Activated CD8-positive, alpha-beta memory T cell treated with anti-CD3 and anti-CD28 coated beads for 4 hours (primary cell): ENCODE measurements at places on chromosomes 7 and 10.

- no peak for DNase-seq
Observed at GRCh38 chr7:130133029-130133782, 62.9 kb downstream of the KLHDC10 start.

- no peak for DNase-seq
Observed at GRCh38 chr10:80709866-80710265, 172.2 kb downstream of the SH2D4B start.

- DNase-seq = no peak
Observed at GRCh38 chr10:103663802-103664201, 170.3 kb downstream of the NEURL1 start.

- DNase-seq = no peak
Observed at GRCh38 chr7:78218051-78218450, 419.5 kb downstream of the PHTF2 start.

GRCh38 chr7:105857009-105857952 is 19.1 kb downstream of the ATXN7L1 start:
- DNase-seq = no peak

- no peak for DNase-seq
Observed at GRCh38 chr7:149719912-149720335, 53.5 kb downstream of the ZNF467 start.

- DNase-seq = no peak
Observed at GRCh38 chr7:47347816-47348385, 234.0 kb downstream of the TNS3 start.

DNA sequence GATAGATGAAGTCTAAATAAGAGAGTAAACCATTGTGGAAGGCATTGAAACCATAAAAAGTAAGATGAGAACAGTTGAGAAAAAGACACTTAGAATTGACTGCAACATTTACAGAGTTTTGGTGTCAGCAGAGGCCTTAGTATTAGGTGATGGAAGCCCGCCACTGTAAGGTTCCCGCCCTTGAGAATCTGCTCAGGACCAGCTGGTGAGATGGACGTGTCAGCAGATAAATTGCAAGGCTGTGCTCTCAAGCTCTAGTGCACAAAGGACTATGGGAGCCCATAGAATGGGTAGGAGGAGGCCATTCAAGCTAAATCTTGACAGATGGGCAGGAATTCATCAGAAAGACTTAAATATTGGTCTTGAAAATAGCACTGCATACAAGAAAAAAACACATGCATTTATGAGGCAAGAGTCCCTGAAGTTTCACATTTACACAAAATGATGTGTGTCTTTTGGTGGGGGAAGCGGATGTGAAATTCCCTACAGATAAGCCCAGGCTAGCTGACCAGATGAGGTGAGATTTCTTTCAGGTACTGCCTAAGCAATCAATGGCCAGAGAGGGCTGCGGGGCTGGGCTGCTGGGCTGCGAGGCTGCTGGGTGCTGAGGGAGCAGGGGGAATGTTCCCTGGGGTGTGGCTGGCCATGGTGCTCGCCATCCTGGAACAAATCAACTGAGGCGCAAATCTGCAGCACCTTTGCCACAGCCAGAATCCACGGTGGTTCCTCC is 42.5 kb downstream of the SYPL1 start:
- DNase-seq = no peak

DNA sequence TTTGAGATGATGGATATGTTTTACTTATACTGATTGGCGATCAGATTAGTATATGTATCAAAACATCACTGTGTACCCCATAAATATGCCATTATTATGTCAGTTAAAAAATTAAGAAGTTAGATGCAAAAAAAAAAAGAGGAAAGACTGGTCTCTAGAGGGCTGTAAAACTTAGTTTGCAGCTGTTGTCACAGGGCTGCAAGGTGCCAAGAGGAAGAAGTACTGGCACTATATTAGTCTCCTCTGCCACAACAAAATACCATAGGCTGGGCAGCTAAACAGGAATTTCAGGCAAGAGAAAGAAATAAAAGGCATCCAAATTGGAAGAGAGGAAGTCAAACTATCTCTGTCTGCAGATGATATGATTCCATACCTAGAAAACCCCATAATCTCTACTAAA is 177.8 kb upstream of the PLPP4 start:
- DNase-seq = no peak

DNA sequence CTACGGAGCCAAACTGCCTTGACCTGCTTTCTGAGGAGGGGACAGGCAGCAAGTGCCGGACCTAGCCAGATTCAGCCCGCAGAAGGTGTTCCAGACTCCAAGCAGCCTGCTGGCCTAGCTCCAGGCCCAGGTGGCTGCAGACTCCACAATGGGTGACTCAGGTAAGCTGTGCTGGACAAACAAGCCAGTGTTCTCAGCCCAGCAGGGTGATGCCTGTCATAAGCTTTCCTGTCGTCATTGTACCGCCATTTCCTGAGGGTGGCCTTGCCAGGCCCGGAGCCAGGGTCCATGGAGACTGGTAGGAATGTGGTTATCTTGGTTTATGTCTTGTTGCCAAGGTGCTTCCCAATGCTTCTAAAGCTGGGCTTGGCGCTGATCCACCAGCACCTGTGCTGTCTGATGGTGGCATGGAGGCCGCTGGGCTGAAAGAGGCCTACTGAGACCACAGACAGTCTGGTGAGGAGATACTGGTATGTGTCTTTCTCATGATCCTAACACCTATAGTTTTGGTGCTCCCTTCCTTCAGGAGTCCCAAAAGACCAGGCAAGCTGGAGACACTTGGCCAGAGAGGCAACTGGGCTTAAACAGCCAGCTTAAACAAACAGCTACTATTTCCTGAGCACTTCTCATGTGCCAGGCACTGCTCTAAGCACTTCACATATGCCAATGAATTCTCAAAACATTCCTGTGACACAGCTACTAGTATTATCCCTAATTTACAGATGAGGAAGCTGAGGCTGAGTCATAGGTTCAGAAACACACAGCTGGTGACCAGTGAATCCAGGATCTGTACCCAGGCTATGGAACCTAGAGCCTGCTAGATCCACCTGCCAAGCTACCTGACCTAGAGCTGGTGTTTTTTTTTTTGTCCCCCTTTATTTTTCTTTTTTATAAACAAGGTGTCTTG is 42.0 kb downstream of the ZC3HC1 start:
- no peak for DNase-seq

DNA sequence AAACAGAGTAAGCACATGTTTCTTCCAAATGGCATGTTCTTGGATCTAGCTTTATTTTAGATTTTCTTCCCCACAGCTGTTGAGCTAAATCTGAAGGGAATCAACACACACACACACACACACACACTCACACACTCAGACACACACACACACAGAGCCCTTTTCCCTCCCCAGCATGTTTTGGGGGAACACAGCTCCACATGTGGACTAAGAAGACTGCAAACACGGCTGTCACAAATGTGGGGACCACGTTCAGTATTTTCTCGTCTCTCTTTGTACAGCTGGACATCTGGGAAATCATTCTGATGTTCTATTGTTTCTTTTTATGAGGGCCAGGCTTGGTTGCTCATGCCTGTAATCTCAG is 116.3 kb downstream of the ABLIM1 start:
- DNase-seq = no peak

DNA sequence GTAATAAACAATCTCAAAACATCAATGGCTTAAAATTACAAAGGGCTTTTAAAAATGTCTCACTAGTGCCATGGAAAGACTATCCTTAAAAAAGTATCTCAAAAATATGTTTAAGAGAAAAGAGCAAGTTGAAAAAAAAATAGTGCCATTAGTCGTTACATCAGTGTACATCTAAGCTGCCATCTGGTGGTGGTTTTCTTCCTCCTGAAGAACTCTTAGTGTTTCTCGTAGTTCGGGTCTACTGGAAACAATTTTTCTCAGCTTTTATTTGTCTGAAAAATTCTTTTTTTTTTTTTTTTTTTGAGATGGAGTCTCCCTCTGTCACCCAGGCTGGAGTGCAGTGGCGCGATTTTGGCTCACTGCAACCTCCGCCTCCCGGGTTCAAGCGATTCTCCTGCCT is 5.9 kb upstream of the GARIN1A start:
- DNase-seq = no peak

GRCh38 chr10:70886921-70887665 is 1.3 kb downstream of the PCBD1 start:
- DNase-seq = no peak

DNA sequence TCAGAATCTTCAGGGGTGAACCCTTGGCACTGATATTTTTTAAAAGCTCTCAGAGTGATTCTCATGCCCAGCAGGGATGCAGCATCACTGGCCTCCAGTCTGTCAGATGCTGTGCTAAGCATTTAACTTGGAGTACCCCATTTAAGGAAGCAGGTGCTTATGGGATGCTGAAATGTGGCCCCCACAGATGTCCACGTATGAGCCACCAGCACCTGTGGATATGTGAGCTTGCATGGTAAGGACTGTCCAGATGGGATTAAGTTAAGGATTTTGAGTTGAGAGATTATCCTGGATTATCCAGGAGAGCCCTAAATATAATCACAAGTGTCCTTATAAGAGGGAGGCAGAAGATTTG is 17.7 kb downstream of the CHST3 start:
- DNase-seq = no peak

GRCh38 chr10:127892743-127893142 is at the start of gene CLRN3:
CLRN3 (minus strand) TSS chr10:127892941; CDS start chr10:127892784, 157 bp downstream.
- no peak for DNase-seq

GRCh38 chr10:79223091-79224048 is 123.9 kb upstream of the PPIF start:
- DNase-seq = no peak

- DNase-seq = no peak
Observed at GRCh38 chr10:63005246-63005645, 127.9 kb upstream of the NRBF2 start.

DNA sequence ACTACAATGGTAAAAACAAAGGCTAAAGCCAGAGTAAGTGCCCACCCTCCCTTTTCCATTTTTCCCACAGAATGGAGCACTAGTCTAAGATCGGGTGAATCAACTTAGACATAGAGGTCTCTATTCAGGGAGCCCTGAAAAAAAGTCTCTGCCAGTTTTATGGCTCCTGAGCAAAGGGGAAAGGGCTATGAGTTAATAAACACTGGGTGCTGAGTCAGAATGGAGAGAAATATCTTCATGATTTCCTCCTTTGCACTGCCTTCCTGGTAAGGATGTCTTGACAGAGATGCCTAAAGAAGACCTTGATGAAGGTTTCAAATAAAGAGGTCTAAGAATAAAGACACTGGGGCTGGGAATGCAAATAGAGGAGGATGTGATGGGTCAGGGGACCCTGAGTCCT is 607.4 kb upstream of the MBL2 start:
- DNase-seq = no peak
